ENCODE measurements at places on chromosomes 3 and 15.

GRCh38 chr15:33011976-33012375, 182.5 kb downstream of the FMN1 start:
- DNase-seq: no peak

GRCh38 chr3:187150599-187150998, 11.3 kb upstream of the RPL39L start:
- DNase-seq: peak; percentile 25

- DNase-seq: no peak
Observed at GRCh38 chr15:29656636-29657475, 165.4 kb downstream of the TJP1 start.

GRCh38 chr3:62329971-62330370, 43.4 kb downstream of the FEZF2 start:
- no peak for DNase-seq

DNA sequence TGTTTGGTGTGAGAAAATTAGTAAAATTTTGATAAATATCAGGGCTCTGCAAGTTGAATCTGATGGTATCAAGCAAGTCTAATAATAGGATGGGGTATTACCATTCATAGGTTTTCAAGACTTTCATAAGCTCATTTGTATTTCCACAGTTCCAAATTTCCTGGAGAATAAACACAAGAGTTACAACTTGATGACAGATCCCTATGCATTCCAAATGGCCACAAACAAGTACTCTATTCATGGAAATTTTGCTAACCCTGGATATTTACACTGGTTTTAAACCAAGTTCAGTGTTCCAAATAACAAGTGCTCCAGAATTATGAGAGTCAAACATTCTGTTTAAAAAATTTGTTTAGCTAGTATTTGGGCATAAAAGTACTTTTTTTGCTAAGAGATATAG, 75.0 kb upstream of the CNTN6 start:
- no peak for DNase-seq

- no peak for DNase-seq
Observed at GRCh38 chr3:8555725-8556472, 54.3 kb downstream of the LMCD1 start.

DNA sequence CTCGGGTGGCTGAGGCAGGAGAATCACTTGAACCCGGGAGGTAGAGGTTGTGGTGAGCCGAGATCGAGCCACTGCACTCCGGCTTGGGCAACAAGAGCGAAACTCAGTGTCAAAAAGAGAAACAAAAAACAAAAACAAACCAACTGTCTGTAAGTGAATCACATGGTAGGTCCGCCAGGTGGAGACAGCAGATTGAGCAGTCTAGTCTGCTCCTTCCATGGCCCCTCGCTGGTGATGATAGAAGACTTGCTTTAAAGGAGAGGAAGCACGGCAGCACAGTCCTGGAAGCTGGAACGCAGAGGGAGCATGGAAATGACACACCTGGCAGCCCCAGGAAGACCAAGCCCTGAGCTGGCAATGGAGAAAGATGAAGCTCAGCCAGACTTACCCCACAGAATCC, 31.4 kb upstream of the MGLL start:
- no peak for DNase-seq

GRCh38 chr3:138943724-138944653, 2.9 kb downstream of the FOXL2 start:
- no peak for DNase-seq
